ENCODE measurements at places on chromosomes 6 and 20.

DNA sequence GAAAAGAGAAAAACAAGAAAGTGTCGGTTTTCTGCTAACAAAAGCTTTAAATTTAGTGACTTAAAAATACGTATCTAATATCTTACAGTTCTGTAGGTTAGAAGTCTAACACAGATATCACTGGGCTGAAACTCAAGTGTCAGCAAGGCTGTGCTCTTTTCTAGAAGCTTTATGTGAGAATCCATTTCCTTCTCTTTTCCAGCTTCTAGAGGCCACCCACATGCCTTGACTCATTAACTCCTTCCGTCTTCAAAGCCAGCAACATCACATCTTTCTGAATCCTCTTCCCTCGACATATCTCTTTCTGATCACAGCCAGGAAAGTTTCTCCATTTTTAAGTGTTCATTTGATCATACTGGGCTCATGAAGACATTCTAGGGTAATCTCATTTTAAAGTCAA, 262.0 kb downstream of the MAFB start:
- no peak for DNase-seq

- peak; percentile 24 for DNase-seq
Observed at GRCh38 chr6:4906293-4907276, 97.3 kb downstream of the RPP40 start.

GRCh38 chr6:27743787-27744186, 168.4 kb downstream of the OR2B2 start:
- DNase-seq, result no peak

DNA sequence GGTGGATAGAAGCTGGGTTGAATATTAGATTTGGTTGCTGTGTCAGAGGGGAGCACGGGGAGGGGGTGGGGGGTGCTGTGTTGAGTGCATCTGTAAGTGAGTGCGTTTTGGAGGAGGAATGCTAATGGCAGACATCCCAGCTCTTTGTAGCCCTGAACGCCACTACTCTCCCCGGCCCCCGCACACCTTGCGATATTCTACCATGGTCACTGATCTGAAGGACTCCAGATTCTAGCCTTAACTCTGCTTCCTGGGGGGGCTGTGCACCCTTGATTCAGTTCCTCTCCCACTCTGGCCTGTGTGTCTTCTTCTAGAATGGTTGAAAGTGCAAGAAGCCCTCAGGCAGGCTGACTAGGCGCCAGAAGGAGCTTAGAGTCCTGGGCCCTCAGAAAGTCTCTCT, 7.1 kb downstream of the GLP1R start:
- DNase-seq, result no peak

DNA sequence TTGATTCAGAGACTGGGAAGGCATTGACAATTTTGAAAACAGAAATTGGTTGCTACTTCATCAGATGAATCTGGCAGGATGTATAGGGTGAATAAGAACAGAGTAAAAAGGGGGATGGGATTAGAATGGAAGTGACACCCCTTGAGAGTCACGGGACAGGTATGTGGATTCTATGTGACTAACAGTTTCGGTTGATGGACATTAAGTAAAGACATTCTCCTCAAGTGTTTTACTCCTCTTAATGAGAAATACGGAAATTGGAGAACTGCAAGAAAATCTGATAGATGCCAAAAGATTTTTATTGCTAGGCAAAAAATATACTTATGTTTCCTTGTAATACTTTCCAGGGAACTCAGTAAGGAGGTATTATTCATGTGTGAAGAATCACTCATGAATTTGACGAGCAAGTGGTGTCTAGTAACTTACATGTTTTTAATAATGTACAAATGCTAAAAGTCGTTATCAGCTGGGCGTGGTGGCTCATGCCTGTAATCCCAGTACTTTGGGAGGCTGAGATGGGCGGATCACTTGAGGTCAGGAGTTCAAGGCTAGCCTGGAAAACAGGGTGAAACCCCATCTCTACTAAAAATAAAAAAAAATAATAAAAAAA, 135.8 kb downstream of the KIF16B start:
- DNase-seq, result no peak

- no peak for DNase-seq
Observed at GRCh38 chr20:3100480-3100879, 16.0 kb upstream of the AVP start.

DNA sequence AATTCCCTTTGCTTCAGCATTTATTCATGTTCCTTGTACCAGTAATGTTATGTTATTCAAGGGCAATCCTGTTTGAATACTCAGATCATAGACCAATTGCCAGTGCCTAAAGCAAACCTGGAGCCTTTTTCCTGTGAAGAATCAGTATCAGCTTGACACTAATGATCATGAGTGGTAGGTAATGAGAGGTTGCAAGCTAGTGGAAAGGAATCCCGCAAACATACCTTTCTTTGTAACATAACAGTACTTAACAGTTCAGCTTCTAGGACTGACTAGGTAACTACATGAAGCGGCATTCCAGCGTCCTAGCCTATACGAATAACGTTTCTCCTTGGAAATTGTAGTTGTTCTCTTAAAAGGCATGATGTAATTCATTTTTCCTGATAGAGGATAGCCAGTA, 253.7 kb downstream of the TMEM242 start:
- peak; percentile 59 for DNase-seq

GRCh38 chr6:74568861-74569260, 637.0 kb downstream of the COL12A1 start:
- no peak for DNase-seq

DNA sequence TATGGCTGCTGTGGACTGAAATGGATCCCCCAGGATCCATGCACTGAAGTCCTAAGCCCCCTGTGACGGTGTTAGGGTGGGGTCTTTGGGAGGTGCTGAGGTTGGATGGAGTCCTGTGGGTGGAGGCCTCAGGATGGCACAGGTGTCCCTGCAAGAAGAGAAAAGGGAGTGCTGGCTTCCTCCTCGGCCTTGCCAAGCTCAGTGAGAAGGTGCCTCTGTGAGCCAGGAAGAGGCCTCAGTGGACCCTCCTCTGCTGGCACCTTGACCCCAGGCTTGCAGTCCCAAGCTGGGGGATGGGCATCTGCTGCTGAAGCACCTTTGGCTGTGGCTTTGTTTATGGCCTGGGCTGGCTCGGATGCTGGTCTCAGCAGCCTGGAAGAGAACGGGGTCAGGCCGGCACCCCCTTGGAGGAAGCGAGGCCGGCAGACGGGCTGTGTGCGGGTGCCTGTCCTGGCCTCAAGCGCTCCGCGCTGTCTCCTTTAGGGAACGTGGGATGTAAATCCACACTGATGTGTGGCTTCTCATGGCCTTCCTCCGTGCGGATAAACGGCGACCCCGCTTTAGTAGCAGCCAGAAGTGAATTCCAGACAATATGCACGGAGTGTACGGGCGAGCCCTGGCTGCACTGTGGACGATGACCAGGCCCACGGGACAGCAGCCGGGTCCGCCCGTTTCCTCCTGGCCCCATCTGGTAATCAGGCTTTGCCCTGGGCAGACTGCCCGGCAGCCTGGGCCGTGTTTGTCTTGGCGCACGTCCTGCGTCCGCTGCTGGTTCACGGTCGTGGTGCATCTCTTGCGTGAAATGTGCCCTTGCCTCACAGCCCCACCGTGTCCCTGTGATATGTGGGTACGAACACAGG, 182.6 kb downstream of the ERMARD start:
- no peak for DNase-seq

- peak; percentile 76 for DNase-seq
Observed at GRCh38 chr6:80967609-80968008, 784.9 kb downstream of the TENT5A start.

DNA sequence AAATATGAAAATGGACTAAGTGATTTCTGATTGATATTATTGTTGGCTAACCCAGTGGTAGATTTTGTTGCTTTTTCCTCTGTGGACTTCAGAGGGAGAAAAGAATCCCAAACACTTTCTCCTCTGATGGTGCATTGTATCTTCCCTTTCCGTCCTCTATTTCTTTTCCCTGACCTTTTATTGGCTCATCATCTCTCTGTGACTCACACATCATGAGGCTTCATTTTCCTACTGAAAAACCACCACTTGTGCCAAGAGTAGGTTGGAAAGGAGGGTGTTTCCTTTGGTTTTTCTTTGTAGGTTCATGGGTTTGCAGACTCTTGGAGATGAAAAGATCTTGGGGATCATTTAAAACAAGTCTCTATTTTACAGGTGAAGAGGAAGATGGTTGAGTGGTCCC, 311.7 kb upstream of the JAG1 start:
- DNase-seq, result no peak

GRCh38 chr20:61619751-61620150, 367.7 kb downstream of the CDH4 start:
- DNase-seq, result no peak

GRCh38 chr6:6686176-6686575, 97.7 kb downstream of the LY86 start:
- no peak for DNase-seq

- peak; percentile 76 for DNase-seq
Observed at GRCh38 chr20:17617212-17617867, 47.5 kb downstream of the DSTN start.

DNA sequence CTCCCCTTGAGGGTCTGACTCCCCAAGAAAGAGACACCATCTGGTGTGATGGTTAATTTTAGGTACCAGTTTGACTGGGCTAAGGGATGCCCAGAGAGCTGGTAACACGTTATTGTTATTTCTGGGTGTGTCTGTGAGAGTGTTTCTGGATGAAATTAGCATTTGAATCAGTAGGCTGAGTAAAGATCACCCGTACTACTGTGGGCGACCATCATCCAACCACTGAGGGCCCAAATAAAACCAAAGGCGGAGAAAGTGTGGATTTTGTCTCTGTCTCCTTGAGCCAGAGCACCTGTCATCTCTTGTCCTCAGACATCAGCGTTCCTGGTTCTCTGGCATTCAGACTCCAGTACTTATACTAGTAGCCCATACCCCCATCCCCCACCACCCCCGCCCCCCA, 7.9 kb upstream of the CNKSR3 start:
- DNase-seq, result no peak

- peak; percentile 85 for DNase-seq
Observed at GRCh38 chr6:40299681-40300080, 287.5 kb downstream of the LRFN2 start.
